ENCODE measurements at places on chromosomes 4 and X. TPM values are rescaled to one million over a fixed set of nuclear protein-coding genes. Genes with fewer than 3 reads are reported as not detected.

DDIT4L gene
- 5.7 TPM for total RNA-seq

DNA sequence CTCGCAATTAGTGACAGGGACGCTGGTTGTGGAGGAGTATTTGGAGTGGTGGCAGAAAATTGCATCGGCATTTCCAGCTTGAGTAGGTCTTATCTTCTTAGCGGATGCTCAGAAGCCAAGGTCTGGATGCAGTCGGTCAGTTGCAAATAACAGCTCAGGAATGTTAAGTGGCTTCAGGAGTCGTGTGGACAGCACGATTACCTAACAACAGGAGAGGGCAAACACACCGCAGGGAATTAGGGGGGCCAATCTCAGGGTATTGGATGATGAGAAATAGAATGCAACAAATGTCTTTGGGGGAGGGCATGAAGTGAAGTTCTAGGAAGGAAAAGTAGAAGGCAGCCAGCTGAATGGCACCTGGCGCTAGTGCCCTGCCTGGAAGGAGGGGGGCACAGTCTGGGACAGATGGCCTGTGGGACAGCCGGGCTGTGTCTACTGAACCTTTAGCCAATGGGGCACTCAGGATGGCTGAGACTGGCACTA, 11.8 kb downstream of the RASL11B start:
- DNase-seq = no peak

DNA sequence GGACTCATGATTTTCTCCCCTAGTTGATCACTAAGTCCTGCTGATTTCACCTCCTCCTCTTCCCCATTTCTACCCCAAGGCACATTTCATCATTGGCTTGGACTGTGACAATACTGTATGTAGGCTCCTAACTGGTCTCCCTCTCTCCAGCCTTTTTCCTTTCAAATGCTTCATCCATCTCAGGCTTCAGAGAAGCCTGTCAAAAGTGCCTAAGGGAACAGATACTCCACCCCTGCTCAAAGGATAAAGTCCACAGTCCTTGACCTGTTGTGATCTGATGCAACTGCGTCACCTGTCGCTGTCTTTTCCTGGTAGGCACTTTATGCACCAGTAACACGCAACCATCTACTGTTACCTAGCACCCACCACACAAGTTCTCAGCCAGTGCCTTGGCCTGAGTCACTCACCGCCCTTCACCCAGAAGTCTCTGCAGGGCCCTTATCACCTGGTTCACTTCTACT, 12.8 kb downstream of the SCARB2 start:
- DNase-seq = no peak

GYG2 gene
- total RNA-seq = 19.7 TPM

SSX1 gene
- not detected for total RNA-seq

DNA sequence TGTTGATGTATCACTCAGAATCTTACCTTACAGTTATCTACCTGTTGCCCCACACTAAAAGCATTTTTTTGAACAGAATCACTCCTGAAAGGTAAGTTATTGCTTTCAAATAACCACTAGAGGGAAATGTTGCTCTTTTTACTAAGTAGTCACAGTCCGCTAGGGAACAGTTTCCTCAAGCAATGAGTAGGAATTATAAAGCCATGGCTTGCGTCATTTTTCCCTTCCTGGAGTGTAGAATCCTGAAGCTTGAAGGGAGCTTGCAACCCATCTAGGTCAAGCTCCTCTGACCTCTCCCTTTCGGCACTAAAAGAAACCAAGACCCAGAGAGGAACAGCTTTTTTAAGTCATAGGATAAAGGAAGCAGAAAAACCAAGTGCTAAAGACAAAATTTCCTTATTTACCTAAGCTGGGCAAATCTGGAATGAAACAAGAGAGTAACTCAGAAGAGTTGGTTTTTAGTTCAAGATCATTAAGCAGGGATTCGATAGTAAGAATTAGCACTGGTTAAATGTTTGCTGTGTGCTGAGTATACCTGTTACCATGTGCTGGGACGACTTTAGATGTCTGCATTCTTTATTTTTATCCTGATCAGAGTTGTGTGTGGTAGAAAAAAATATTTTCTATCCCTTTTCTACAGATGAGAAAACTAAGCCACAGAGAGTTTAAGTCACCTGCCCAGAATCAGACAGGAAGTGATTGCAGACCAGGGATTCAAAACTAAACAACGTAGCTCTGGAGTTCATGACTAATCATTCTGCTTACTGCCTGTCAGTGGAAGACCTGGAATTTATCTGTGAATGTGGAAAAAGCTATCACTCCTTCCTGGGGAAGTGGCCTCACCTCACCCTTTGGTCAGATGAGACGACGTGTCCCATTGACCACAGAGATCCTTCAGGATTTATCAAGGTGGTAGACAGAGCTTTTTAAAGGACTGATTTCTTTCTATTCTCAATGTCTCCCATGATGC, 631.5 kb downstream of the RAB28 start:
- DNase-seq = no peak

GRCh38 chrX:135112096-135112729, 8.1 kb downstream of the ETDB start:
- no peak for DNase-seq

- DNase-seq = no peak
These were observed 16.1 kb upstream of the TBC1D14 start for GRCh38 chr4:6893449-6894085.

- no peak for DNase-seq
These were observed 4.7 kb upstream of the IL1RAPL1 start for GRCh38 chrX:28582511-28582910.

NWD2 gene
- total RNA-seq = 1.5 TPM

- DNase-seq = no peak
These were observed 70.1 kb downstream of the TMEM47 start for GRCh38 chrX:34586936-34587335.

- no peak for DNase-seq
These were observed 214.5 kb downstream of the KLHL4 start for GRCh38 chrX:87732133-87732532.

DNA sequence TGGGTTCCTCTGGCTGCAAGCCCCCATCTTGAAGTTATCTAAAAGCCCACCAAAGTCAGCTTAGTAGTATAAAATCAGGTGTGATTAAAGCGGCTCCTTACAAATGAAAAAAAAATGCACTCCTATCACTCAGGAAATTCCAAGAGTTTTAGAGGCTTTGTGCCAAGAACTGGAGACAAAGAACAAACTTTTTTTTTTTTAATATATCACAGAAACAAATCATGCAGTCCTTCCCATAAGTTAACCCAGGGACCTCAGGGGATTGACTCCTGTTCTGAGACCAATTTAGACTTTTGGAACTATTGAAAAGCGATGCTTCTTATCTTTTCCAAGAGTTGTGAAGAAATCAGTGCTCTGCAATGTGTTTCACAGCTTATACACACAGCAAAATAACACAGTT, 53.6 kb downstream of the HHIP start:
- DNase-seq = no peak

DNA sequence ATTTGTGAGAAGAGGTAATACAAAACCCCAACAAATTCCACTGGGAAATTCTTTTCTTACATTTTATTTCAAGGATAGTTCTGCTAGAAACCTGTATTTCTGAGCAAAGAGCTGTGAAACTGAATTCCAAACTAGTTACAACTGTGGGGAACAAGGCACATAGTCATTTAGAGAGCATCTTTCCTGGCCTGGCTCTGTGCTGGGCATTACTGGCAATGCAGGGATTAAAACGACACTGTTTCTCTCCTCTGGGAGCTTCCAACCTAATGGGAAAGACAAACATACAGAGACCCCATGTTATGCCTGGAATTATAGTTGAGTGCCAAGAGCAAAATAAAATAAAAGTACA, 36.5 kb downstream of the SUPT20HL1 start:
- DNase-seq = no peak

GRCh38 chr4:169650227-169650936, 30.0 kb downstream of the CLCN3 start:
- no peak for DNase-seq

ATOH1 gene
- 0.36 TPM for total RNA-seq

GRCh38 chrX:790041-790506, 159.5 kb downstream of the SHOX start:
- no peak for DNase-seq

- no peak for DNase-seq
These were observed 2.4 kb upstream of the SETD7 start for GRCh38 chr4:139558235-139559088.

TNIP2 gene
- total RNA-seq = 25.3 TPM

- DNase-seq = no peak
These were observed 108.8 kb downstream of the C4orf51 start for GRCh38 chr4:145788755-145789154.

EMCN gene
- 0.51 TPM for total RNA-seq

- DNase-seq = no peak
These were observed 358.4 kb downstream of the ARHGAP24 start for GRCh38 chr4:85833302-85833701.

ELF4 gene
- 20.6 TPM for total RNA-seq

GRCh38 chr4:13313856-13314255, 170.3 kb downstream of the RAB28 start:
- no peak for DNase-seq

All from type B pancreatic cell (in vitro differentiated cells).